ENCODE measurements at places on chromosomes 3 and 15. TPM values are rescaled to one million over a fixed set of nuclear protein-coding genes. Genes with fewer than 3 reads are reported as not detected.

The RTF1 gene
- 24.2 TPM for polyA plus RNA-seq

The CSTA gene
- 649 TPM for polyA plus RNA-seq

The TRIM71 gene
- not detected for polyA plus RNA-seq

The TTLL13 gene
- 0.07 TPM for polyA plus RNA-seq

The CYP8B1 gene
- not detected for polyA plus RNA-seq

The IMPG2 gene
- 0.17 TPM for polyA plus RNA-seq

The STAB1 gene
- polyA plus RNA-seq: not detected

The KLHL24 gene
- 15.6 TPM for polyA plus RNA-seq

The CD80 gene
- not detected for polyA plus RNA-seq

The CISH gene
- polyA plus RNA-seq: 3.5 TPM

The PYGO1 gene
- 2.0 TPM for polyA plus RNA-seq

The MCF2L2 gene
- polyA plus RNA-seq: 0.26 TPM

The MEX3B gene
- 0.18 TPM for polyA plus RNA-seq

The PDZRN3 gene
- polyA plus RNA-seq: not detected

The SUCNR1 gene
- polyA plus RNA-seq: not detected

The SLC22A13 gene
- polyA plus RNA-seq: 0.54 TPM

The VEPH1 gene
- 0.44 TPM for polyA plus RNA-seq

The ARID3B gene
- polyA plus RNA-seq: 3.6 TPM

The OR5K2 gene
- not detected for polyA plus RNA-seq

The NRG4 gene
- polyA plus RNA-seq: 0.96 TPM

The FBXW12 gene
- not detected for polyA plus RNA-seq

The FOXB1 gene
- not detected for polyA plus RNA-seq

The GOLGA6A gene
- polyA plus RNA-seq: not detected

Data from keratinocyte (primary cell).